Central memory CD4-positive, alpha-beta T cell (primary cell): ENCODE measurements at places on chromosomes 5 and 9.

GRCh38 chr9:130330202-130330862 lies 64.8 kb downstream of the HMCN2 start:
- no peak for DNase-seq

DNA sequence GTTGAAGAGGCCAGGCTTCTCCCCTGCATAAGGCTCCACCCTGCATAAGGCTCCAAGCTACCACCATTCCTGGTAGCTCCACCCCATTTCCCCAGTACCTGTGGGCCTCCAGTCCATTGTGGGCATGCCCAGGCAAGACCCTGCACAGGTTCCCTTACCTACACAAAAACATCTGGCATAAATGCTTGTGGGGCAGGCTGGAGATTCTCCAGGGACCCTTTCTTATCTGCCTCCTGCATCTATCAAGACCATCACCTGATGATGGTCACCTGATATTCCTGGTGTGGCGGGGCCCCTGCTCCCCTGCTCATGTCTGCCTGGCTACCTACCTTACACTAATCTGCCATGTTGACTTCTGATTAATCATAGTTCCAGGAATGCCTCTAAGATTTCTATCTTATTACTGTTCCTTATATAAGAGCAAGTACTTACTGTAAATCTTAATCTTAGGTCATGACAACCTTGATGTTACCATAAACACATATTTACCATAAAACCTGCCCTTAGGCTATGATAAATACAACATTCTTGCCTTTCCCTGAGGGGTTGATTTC lies 41.0 kb downstream of the FGD3 start:
- no peak for DNase-seq

GRCh38 chr5:169627551-169627950 lies 9.5 kb upstream of the DOCK2 start:
- no peak for DNase-seq

- no peak for DNase-seq
Observed at GRCh38 chr9:137748741-137749140, 128.8 kb upstream of the CACNA1B start.

GRCh38 chr9:105328872-105329718 lies 84.6 kb downstream of the SLC44A1 start:
- no peak for DNase-seq

DNA sequence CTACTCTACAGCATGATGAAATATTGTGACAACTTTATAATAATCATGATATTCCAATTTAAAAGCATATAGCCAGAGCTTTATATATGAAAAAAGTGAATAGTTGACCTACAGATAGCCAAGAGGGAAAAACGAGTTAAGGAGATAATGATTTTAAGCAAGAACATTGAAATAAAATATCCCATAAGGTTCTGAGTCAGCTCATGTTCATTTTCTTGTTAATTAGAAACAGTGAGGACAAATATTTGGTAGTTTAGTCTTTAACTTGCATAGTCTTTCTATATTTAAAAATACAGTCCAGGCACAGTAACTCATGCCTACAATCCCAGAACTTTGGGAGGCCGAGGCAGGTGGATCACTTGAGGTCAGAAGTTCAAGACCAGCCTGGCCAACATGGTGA lies 55.8 kb upstream of the CDH6 start:
- no peak for DNase-seq

DNA sequence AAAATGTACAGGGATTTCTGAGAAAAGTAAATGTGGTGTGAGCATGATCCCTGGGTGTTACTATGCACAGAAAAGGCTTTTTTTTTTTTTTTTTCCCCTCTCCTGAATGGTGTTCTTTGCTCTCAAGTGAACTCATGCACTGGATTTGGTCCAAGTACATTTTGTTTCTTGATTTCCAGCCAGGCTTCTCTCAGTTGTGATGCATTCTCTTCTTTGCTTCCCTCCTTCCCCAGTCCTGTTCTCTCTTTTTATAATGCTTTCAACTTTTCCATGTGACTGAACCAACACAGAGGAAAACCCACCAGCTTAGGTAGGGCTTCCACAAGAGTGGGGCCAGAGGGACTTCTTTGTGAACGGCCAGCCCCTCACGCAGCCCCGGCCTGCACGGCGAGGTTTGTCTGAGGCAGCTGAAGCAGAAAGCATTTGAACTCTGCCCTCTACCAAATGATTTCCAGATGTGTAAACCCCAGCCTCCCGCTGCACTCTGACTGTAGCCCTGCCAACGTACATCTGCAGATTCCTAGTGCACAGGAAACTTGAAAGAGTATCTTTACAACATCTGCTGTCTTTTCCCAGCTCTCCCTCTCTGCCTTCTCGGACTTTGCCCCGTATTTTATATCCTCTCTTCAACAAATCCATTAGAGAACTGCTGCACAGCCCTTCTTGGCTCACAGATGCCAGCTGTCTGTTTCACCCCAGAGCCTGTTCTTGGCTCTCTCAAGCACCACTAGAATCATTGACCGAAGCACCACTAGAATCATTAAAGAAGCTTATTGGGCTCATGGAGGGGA lies 71.8 kb upstream of the CD180 start:
- DNase-seq: no peak

DNA sequence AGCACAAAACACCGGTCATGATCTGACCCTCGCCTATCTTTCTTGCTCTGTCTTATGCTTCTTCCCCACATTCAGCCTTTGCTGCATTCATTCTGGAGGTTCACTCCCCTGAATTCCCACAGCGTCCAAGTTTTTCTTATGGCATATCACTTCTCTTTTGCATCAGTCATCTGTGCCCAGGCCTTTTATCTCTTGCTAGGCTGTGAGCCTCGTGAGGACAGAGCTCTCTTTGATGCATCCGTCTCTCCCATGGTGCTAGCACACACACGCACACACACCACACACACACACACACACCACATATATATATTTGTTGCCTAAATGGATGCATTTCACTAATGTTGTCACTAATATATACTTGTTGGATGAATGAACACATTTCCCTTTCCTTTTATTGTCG lies 45.8 kb upstream of the ATG10 start:
- no peak for DNase-seq

- DNase-seq: no peak
Observed at GRCh38 chr9:108951578-108951977, 17.4 kb downstream of the ABITRAM start.

DNA sequence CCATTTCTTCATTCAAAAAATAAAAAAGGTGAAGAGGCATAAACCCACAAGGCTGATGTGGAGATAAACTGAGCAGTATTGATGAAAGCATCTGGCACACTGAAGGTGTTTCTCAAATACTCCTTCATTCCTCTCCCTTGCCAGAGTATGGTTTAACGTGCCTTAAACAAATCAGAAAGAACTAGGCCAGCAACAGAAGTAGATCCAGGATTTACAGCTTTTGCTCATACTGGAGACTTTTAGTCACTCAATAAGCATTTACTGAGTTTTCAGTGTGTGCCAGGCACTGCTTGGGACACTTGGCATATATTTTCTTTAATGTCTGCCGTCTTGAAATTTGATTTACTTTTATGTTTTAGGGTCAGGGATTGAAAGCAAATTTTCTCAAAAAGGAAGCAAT lies 53.0 kb downstream of the BNC2 start:
- DNase-seq: no peak

DNA sequence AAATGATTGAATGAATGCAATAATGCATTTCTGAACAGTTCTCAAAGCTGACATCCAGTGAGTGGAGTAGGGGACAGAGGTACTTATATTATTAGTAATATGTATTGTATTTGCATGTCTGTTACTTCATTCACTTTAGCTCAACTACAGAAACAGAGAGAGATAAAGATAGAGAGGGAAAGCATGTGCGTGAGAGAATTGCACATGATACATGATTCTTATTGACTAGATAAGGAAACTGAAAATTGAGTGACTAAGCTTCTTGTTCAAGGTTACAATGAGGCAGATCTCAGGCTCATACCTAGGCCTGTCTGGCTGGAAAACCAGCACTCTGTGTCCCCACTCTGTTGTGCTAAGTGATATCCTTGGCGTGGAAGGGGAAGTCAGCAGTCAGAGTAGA lies 337.7 kb upstream of the KLF4 start:
- DNase-seq: no peak

GRCh38 chr5:85671223-85671970 lies 946.3 kb upstream of the COX7C start:
- DNase-seq: no peak

DNA sequence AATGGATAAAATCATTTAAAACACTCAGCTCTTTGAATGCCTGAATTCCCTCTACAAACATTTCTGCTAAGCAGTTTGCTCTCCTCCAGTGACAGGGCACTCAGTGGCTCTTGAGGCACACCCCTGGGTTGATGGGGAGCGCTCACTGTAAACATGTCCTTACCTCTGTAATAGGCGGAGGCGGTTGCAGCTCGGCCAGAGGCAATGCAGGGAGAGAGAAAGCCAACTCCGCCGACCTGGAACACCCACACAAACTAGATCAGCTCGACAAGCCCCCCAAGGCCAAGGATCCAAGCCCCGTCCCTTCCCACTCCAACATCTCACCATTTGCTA lies 329 bp downstream of the CDC23 start:
- no peak for DNase-seq

DNA sequence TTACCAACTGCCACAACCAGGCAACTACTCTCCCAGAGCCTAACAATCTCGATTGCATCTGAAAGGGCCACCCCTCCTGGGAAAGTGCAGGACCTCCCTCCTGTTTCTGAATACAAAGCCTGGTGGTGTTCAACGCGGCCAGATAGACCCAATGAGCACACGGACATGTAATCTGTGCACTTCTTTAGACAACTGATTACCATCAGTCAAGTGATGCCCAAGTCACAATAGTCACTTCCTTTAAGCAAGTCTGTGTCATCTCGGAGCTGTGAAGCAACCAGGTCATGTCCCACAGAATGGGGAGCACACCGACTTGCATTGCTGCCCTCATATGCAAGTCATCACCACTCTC lies 739 bp downstream of the C9orf72 start:
- DNase-seq: peak; percentile 62

DNA sequence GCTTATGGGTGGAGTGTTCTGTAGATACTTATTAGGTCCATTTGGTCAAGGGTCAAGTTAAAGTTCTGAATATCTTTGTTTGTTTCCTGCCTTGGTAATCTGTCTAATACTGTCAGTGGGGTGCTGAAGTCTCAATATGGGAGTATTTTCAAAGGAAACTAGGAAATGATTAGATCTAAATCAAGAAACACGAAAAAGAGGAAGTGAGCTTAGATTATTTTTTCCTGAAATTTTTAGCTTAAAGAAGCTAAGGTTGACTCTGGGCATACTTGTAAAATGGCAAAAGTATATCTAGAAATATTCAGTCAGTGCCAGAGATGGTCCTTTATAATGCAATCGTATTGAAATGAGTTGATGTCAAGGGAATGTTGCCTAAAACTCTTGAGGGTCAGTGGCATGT lies 313.5 kb downstream of the ICE1 start:
- DNase-seq: no peak

GRCh38 chr9:25017779-25018178 lies 472.1 kb upstream of the IZUMO3 start:
- DNase-seq: no peak

GRCh38 chr5:159887050-159887449 lies 29.2 kb upstream of the ADRA1B start:
- no peak for DNase-seq

- no peak for DNase-seq
Observed at GRCh38 chr9:37407468-37407867, 15.0 kb upstream of the GRHPR start.

DNA sequence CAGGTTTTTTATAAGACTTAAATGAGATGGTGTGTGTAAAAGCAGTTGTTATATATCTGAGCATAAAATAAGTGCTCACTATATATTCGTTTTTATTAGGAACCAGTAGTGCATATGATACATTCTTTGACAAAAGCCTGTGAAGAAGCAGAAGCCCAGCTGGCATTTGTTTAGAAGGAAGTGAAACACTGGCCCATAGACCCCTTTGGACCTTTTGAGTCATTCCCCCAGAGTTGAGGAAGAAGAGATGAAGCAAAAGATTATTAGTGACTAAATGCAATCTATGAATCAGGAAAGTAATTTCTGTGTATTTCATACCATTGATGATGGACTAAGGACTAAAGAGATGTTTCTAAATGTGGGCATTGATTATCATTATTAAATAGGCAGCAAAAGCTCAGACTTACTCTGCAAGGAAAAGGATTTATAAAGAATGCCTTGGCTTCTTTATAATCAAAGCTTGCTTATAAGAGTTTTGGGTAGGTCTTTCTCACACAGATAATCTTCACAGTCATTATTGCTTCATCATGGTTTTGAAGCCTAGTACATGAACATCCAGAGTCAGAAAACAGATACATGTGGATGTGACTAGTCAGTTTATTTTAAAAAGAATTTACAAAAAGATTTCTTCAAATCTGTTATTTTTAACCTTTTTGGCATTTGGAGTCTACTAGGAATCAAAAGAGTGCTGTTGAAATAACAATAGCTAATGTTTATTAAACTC lies 16.9 kb upstream of the FER start:
- no peak for DNase-seq

- DNase-seq: no peak
Observed at GRCh38 chr9:92501671-92502393, 19.5 kb upstream of the ASPN start.

DNA sequence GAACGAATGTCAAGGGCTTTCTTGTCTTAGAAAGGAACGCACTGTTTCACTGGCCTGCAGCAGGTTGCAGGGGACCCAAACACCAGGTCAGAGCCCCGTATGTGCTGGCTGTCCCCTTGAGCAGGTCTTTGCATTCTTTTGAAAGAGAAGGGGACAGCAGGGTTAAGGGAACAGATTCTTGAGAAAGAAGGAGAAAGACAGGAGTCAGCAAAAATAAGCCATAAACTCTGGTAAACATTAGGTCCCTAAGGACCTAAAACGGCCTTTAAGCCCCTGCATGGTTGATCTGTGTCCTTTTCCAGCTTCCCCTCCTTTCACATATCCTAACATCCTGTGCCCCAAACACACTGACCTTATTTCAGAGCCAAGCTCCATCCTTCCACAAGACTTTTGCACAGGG lies 190.8 kb upstream of the ADRA1B start:
- no peak for DNase-seq

GRCh38 chr5:43192558-43193180 lies 644 bp downstream of the NIM1K start:
- peak; percentile 17 for DNase-seq

DNA sequence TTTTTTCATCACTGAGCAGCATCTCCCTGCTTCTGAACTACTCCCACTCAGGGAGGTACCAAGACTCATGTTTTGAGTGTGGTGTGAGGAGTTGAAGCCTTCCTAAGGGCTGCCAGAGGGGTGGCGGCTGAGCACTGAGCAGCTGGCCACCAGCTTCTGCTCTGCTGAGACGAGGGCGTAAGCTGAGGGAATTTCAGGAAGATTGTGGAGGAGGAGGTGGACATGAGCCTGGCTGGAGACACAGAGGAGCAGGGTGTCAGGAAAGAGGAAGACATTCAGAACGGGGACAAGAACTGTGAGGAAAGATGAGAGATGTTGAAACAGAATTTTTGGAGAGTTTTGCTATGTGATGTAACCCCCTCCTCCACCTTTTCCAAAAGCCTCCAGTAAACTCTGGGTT lies 7.8 kb downstream of the LCP2 start:
- no peak for DNase-seq

- no peak for DNase-seq
Observed at GRCh38 chr5:55187370-55187769, 14.4 kb upstream of the CDC20B start.

DNA sequence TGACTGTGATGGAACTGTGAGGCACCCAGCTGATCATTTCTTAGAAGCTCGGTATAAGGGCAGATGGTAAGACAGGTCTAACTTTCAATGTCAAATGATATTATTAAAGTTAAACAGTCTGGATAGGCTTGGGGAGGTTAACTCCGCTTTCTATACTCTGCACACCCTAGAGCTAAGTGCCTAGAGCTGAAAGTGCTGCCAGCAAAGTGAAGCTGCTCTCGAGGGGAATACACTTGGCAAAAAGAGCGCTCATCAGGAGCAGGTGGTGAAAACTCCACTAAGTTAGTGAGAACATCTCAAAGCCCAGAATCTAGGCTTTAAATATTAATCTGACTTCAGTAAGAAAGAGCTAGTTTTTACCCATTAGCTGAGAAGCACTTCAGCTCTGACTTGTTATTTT lies 349.6 kb upstream of the SLC30A5 start:
- no peak for DNase-seq
